ENCODE measurements at places on chromosomes 2 and 18.

DNA sequence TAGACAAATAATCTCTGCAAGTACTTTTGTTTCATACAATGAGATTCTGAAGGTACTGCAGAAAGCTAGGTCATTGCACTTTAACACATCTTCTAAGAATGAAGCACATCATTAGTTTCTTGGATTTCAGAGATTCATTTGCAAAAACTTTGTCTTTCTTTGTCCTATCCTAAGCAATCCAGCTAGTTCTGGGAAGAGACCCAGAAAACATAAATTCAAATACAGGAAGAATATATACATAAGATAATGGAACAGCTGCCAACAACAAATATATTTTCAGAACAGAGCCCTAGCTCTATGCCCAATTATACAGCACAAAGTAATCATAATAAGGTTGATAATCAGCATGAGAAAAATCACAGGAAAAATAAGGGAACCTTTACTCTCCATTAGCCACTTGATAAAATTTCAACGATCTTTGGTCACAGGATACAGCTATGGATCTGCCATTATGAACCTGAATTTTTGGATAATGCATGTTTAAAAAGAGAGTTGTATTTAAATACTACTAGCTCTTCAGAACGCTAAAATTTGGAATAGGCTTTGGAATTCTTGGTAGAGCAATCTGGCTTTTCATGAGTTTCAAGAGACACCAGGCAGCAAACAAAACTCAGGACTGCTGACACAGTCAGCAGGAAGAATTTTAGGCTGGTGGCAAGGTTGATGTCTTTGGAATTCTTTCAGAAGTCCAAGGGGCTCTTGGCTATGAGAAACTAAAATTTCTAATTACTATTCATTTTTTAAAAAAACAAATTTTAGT, 250.4 kb upstream of the SMIM21 start:
- no peak overlapping the region for H3K4me3 ChIP-seq
- no peak for DNase-seq
- H3K36me3 ChIP-seq, result no peaks in the 10 kb centered on the region
- no peak overlapping the region for H3K27ac ChIP-seq

DNA sequence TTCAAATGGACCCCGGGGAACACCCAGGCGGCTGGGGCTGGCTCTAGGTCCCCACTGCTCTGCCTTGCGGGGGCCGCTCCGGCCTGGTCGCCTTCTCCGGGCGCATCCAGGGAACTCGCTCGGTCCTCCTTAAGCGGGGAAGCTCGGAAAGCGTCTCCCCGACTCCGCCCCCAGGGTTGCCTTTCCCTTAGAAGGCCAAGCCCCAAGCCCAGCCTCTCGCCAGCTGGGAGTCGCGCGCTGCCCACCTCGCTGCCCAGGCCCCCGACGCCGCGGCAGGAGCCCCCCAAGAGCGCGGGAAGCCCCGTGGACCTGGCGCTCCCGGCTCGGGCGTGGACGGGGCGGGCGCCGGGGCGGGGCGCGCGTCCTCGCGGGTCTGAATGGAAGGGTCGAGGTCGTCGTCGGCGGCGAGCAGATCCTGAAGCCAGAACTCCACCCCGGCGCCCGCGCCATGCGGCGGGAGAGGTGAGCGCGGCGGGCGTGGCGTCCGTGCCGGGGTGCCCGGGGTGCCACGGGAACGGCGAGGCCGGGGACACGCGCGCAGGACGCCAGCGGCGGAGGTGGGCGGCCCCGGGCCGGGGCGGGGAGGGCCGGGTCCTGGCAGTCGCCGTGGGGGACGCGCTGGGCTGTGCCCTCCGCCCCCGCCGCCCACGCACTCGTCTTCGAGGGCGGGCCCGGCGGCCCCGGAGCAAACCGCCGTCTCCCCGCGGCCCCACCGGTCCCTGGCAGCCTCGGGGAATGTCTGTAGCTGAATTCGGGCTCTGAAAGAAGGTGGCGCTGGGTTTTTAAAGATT, at the start of gene BOK:
TSS of gene BOK (plus strand) at position 214 of the 791 bp plus-strand sequence. CDS start 739 bp downstream, outside the sequence.
- no peak within 1 kb of the TSS for H3K27ac ChIP-seq
- H3K4me3 ChIP-seq, result peak within 1 kb of the TSS; percentile 79
- no peaks in the 10 kb centered on the region for H3K36me3 ChIP-seq
- H3K4me1 ChIP-seq, result peaks cover 23% of the 10 kb centered on the region
- DNase-seq, result peak; percentile 88
- H3K27me3 ChIP-seq, result no peaks in the 10 kb centered on the region

- no peaks in the 10 kb centered on the region for H3K27me3 ChIP-seq
- no peak for DNase-seq
- H3K36me3 ChIP-seq, result no peaks in the 10 kb centered on the region
- H3K4me1 ChIP-seq, result peaks cover 46% of the 10 kb centered on the region
Measured at GRCh38 chr2:206198677-206199076, 39.0 kb downstream of the EEF1B2 start.

GRCh38 chr2:8709611-8710010, 27.8 kb downstream of the ID2 start:
- no peak overlapping the region for H3K4me3 ChIP-seq
- no peaks in the 10 kb centered on the region for H3K4me1 ChIP-seq
- H3K27ac ChIP-seq, result no peak overlapping the region
- no peaks in the 10 kb centered on the region for H3K36me3 ChIP-seq

GRCh38 chr2:173221132-173221695, 133.5 kb upstream of the CDCA7 start:
- no peak overlapping the region for H3K4me3 ChIP-seq
- no peak overlapping the region for H3K27ac ChIP-seq
- H3K27me3 ChIP-seq, result no peaks in the 10 kb centered on the region

Measured in PC-9 (cell line).